ENCODE measurements at places on chromosomes 13 and 19. TPM values are rescaled to one million over a fixed set of nuclear protein-coding genes. Genes with fewer than 3 reads are reported as not detected.
A peak's percentile ranks its signal among the peaks of the same experiment; 100 is the strongest.

The PALM3 gene
- total RNA-seq = 1.7 TPM

The SLITRK1 gene
- total RNA-seq = 10.1 TPM

DNA sequence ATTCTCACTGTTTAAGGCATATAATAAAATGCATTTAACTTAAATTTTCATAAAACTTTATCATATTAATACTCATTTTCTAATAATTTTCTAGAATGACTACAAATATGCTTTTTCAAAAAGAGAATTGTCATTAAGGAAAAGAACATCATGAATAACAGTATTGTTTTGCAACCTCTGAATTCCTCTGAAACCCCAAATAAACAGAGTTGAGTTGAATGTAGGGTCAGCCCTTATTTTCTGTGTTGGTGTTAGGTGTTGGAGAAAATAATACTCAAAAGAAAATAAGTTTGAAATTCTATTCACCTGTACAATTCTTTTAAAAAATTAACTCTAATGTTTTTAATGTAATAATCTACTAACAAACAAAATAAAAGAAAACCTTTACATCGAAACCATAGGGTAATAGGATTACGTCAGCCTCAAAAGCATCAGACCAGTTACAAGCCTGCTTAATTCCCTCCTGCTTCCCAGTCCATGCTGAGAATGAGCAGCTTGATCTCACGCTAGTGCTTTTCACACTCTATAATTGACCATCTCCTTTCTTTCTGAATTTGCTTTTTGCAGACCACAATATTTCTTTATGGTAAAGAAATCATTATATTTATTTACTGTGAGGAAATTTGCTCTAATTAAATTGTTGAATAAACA, 160.9 kb downstream of the PCDH9 start:
- DNase-seq = no peak

DNA sequence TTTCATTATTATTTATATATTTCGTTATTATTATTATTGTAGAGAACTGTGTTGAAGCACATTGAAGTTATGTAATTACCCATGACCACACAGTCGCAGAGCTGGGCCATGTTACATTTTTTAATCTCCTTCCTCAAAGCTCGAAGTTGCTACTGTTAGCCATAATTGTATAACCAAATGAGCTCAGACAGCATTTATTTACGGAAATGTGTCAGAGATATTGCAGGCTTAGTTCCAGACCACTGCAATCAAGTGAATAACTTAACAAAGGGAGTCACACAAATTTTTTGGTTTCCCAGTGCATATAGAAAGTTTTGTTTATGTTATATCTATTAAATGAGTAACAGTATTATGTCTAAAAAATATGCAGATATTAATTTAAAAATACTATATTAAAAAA, 147.1 kb upstream of the SLITRK1 start:
- peak; percentile 55 for DNase-seq

The ZNF560 gene
- total RNA-seq = 0.66 TPM

All from spinal cord (tissue), 10 donors.